T1000 (cell line): ENCODE measurements at places on chromosomes 1 and 21.

- no peak for DNase-seq
Observed at GRCh38 chr1:26138974-26139558, 19.8 kb upstream of the FAM110D start.

GRCh38 chr1:116503546-116504307 is 67.1 kb downstream of the CD58 start:
- DNase-seq = no peak

- no peak for DNase-seq
Observed at GRCh38 chr1:201692555-201693394, 136.2 kb upstream of the IPO9 start.

DNA sequence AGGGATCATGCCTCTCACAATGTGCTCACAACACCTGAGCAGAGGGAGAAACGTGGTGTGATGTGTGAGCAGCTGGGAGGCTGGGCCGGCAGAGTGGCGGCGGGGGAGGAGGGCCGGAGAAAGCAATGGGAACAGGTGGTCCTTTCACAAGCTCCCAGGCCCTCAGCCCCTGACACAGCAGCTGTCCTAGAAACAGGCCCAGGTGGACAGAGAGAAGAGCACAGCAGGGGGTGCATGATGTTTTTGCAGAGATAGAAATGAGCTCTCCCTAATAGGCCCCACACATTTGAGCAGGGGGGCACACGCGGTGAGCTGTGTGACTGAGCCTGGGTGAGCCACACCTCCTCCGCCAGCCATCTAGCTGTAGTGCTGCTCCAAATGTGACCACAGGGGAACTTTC is 7.6 kb upstream of the RGS16 start:
- no peak for DNase-seq

DNA sequence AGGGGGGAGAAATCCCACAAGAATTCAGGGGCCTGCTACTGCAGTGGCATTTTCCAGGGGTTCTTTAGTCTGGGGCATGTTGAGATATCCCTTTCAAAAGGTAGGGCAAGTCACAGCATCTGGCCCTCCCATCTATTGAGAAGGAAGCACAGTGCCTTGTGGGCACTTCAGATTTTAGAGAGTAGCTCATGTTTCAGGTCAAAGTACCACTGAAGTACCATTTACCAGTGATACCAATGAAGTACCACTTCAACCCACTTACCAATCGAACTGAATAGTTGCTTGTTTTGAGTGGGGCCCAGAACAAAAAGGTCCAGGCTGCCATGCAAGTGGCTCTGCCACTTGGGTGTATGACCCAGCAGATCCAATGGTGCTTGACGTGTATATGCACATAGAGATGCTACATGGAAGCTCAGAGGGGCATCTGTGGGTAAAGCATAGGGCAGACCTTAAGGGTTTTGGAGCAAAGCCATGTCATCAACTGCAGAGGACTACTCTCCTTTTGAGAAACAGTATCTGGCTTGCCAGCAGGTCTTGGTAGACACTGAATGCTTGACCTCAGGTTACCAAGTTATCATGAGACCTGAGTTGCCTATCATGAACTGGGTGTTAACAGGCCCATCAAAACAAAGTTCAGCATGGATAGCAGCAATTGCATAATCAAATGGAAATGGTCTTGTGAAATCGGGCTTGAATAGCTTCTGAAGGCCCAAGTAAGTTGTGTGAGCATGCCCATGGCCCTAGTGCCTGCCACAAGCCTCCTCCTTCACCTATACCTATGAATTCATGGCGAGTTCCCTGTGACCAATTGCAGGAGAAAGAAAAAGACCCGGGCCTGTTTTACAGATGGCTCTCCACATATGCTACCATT is 23.5 kb downstream of the PLA2G2D start:
- DNase-seq = no peak

DNA sequence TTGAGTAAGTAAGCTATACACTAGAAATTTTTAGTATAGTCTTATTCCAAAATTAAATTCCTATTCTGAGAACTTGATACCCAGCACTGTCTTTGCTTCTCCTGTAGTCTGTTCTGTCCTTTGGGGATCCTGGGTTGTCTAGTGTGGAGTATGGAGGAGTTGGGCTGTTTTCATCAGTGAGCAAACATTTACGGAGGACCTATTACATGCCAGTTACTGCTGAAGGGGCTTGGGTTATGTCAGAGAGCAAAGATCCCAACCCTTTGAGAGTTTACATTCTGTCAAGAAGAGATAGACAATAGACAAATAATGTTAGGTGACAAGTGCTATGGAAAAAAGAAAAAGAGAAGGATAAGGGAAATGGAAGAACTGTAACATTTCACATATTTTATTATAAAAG is 9.0 kb downstream of the TRAPPC10 start:
- DNase-seq = no peak
